ENCODE measurements at places on chromosomes 7 and 10.

DNA sequence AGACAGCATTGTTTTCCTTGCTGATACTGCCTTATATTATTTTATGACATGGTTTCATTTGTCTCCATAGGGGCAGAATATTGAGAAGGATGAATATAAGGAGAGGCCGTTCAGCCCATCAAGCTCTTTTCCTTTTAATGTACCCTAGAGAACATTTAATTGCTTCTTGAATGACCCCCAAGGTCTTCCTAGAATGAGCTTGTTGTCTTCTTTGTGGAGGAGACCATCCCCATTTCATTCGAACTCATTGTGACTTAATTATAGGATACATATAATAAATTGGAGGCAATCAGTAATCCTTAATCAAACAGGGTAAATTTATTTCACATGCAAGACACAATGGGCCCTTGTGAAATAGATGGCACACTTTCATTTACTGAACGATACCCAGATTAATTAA is 231.3 kb downstream of the MDFIC start:
- no peak for DNase-seq

DNA sequence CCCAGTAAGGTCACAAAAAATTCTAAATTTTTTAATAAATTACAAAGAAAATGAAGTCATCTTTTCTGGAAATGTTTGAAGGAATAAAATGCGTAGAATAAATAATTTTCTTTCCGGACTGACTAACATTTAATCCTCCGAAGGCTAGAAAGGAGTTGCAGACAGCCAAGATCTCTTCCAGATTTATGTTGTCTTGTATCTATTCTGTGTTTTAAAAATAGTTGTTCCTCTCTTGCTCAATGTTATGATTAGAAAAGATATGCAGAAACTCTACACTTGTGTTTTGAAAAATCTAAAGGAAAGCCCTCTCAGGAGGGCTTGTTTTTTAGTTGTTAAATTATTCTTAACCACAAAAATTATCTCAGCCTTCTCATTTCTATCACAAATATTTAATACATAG is 70.7 kb downstream of the MACC1 start:
- DNase-seq, result no peak

DNA sequence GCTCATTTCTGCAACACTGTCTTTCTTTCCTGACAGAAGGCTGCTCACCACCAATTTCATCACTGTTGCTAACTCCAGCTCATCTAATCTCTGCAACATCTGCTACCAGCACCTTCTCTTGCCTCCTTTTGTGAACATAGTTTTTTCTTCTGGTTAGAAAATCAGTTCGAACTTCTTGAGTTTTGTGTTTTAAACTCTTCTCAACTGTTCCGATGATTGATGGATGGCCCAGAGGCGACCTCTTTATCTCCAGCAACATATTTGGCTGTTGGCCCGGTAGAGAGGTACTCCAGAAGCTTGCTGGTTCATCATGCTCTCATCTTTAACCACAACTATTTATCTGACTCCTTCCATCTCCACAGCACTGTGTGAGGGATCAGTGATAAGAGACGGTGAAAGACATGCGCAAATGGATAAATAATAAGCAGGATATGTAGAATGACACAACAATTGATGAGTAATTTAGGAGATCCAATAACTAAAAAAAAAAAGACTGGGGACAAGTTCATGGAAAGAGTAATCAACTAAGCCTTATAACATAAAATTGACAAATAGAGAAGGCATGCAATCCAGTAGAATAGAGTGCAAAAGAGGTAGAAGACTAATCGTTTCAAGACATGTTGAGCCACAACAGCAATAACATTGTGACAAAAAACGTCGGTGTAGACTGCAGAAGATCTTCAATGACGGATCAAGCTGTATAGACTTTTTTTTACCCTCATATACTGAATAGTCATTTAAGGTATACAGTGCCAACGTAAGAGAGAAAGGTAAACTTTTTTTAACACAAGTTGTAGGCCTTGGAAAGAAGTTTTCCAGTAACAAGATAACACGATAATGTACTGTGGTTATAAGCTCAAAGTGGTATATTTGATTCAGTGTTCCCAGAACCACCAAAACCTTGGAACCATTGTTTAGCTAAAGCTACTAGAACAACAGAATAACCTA is 152.2 kb downstream of the CRPPA start:
- DNase-seq, result peak; percentile 41

- no peak for DNase-seq
Measured at GRCh38 chr10:70651661-70652060, 20.6 kb upstream of the ADAMTS14 start.

DNA sequence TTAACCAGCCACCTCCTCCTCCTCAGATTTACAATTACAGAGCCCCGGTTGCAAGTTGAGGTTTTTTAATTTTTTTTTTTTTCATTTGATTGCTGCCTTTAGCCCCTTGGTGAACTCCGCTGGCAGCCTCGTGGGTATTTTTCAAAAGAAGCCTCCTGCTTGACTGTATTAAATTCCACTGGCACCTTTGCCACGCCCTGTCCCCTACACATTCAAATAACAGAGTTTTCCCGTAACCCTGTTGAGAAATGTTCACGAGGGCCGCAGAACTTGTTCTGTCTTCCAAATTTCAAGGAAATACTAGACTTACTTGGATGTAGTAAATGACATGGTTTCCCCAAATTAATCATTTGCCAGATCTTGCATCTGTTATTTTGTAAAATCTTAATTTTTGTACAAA is 167.0 kb downstream of the ARID5B start:
- DNase-seq, result no peak

DNA sequence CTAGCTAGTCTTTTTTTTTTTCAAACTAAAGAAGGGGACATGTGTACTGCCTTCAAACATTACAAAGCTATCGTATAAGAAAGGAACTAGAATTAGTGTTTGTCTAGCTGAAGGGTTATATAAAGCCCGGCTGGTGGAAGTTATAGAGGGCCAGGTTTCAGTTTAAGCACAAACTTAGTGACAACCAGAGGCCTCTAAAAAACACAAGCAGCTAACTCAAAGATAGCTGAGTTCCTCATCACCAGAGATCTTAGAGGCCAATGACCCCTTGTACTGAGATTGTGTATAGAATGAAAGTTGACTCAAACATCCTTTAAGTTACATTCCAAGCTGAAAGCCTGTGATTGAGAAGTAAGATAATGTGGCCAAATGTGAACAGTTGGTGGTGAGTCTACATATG is 28.1 kb upstream of the SGMS1 start:
- DNase-seq, result peak; percentile 4

All from skeletal muscle cell (primary cell).